ENCODE measurements at places on chromosomes 3 and 15.

GRCh38 chr3:126693921-126694320, 10.1 kb upstream of the CHCHD6 start:
- DNase-seq: no peak

GRCh38 chr3:123317716-123318115, 116.0 kb downstream of the SEC22A start:
- DNase-seq: no peak

- no peak for DNase-seq
Observed at GRCh38 chr15:72217216-72217615, 13.8 kb downstream of the PKM start.

DNA sequence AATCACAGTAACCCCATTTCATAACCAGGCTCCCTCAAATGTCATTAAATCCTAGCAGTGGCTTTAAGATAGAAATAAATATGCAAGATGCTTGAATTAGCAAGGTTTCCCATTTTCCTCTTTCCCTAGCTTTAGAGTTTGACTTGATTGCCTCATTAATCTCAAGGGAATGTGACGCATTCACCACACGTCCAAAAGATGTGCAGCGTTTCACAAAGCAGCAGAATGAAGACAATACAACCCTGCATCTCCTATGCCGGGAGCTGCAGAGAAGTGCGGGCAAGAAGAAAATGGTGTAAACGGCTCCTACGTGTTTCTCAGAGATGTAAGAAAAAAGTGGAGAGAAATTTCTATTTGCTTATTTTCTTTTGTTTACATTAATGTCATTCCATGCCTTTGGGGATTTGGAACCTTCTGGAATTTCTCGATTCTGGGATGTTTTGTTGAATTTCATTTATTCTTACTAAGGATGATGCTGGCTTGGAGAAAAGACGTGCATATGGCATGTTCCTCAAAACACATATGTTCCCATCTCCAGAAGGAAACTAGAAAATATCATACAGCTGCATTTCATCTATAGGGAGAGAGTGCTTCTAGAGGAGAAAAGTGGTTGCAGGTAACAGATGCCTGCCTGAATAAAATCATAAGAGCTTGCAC, 27.8 kb upstream of the FRMD4B start:
- no peak for DNase-seq

Data from T-helper 22 cell (primary cell).